ENCODE measurements at places on chromosomes 1 and 21. TPM values are rescaled to one million over a fixed set of nuclear protein-coding genes. Genes with fewer than 3 reads are reported as not detected.

EPHB2 gene
- total RNA-seq = not detected

SNAPIN gene
- 31.1 TPM for total RNA-seq

SPATA45 gene
- total RNA-seq = not detected

KRTCAP2 gene
- total RNA-seq = 238 TPM

CFHR2 gene
- total RNA-seq = not detected

SMG5 gene
- total RNA-seq = 95.6 TPM

REN gene
- not detected for total RNA-seq

TNFRSF1B gene
- 211 TPM for total RNA-seq

B3GALT2 gene
- total RNA-seq = 0.13 TPM

GCLM gene
- 23.8 TPM for total RNA-seq

OR2AK2 gene
- not detected for total RNA-seq

PRELP gene
- not detected for total RNA-seq

PHF13 gene
- 19.5 TPM for total RNA-seq

SLC19A1 gene
- total RNA-seq = 105 TPM

OR6K3 gene
- total RNA-seq = not detected

F5 gene
- 58.2 TPM for total RNA-seq
